ENCODE measurements at places on chromosomes 6 and 20.

DNA sequence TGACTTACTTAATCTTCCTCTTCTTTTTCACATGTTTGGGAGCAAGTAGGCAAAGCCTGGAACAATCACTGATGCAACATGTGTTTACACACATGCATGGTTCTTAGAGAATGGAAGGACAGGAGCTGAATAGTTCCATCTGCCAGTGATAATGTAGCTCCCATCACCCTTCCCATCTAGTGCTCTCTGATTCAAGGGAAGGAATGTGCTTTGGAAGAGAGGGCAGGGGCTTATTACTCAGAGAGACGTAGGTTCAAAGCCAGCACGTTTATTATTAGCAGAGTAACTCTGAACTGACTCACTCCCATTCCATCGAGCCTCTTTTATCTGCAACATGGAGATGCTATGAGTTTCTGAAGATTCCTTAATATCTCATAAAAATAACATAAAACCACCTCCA is 211.9 kb downstream of the GMPR start:
- peak; percentile 96 for DNase-seq

- no peak for DNase-seq
Observed at GRCh38 chr6:43886717-43887339, 116.8 kb downstream of the VEGFA start.

DNA sequence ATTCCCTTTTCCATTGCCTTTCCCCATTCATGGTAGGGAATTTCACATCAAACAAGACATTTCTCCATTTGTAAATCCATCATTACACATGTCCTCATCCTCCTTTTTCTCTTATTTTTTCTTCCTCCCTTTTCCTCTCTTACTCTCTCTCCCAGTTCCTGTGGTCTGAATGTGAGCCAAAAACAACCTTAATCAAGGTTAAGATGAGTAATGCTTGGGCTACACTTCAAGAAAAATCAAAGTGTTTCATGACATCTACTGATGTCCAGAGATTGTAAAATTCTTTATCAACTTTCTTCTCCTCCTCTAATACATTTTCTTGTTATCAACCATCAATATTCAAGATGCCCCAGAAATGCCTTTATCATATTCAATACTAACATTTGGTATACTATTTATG is 208.0 kb upstream of the PRND start:
- peak; percentile 85 for DNase-seq

DNA sequence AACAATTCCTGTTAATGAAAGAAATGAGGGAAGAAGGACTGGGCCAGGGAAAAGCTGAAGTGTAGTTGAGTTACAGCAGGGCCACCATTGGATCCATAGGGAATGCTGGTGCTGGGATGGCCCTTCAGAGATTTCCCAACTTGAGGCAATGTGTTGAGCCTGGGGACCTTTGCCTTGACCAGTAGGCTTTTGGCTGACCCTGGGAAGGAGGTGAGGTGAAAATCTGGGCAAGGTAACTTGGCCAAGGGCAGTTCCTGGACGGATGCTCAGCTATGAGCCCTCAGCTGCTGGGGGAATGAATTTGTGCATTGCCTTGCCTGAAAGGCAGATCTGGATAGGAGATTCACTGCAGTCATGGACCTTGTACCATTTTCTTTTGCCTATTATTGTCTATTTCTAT is 20.4 kb downstream of the UTRN start:
- DNase-seq: no peak

DNA sequence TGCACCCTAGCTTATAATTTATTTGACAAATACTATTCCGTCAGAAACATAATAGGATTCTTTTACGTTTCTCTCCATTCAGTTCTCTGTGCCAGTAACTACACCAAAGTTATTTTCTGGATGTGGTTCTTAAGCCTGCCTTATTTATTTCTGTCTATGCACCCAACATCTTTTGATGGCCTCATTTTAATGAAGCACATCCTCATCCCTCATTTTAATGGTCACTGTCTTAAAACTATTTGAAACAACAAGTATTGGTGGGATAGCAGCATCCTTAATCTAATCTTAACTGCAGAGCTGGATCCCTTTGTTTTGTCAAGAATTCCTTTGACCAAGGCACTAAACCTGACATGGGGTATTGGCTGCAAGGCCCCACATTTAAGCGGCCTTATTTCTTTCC is 11.0 kb downstream of the FAM135A start:
- no peak for DNase-seq

DNA sequence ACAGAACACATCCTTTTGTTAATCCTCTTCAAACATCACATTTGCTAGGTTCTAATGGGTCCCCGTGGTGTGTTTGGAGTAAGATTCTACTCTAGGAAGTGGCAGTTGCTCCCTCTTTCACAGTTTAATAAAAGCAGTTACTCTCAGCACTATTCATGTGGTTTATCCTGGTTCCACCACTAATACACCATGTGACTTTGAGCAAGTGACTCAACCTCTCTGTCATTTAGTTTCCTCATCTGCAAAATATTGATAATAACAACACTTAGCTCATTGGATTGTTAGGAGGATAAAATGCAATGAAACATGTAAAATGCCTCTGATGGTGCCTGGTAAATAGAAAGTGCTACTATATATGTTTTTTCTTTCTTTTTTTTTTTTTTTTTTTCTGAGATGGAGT is 488.0 kb upstream of the NOX3 start:
- peak; percentile 52 for DNase-seq

GRCh38 chr20:23190557-23190956 is 104.4 kb upstream of the CD93 start:
- DNase-seq: no peak

DNA sequence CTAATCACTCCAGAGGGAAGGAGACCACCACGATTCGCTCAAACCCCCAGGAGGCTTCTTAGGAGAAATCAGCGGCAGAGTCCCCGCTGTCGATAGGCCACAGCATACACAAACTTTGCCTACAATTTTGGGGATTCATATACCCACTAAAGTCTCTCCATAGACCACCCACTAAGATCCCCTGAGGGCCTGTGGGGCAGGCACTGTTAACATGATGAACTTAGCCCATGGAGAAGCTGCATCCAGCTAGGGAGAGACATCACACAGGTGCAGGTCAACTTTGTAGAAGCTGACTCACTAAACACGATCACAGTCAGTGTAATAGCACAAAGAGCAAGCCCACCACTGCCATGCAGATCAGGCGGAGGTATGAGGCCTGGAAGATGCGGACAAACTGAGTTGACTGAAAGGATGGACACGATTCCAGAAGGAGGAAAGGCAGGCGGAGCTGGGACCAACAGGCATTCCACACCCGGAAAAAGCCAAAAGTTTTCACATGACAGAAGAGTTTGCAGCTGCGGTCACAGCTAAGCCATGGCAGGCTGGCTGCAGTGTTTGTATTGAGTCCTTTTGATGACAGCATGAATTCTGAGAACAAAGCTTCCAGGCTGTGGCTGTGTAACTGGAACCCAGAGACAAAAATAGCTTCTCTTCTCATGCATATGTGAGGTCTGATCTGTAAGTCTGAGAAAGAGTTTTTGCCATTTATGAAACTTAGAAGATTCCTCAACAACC is 75.7 kb upstream of the QKI start:
- DNase-seq: peak; percentile 19
